ENCODE measurements at places on chromosomes 5 and 9.

GRCh38 chr5:59604111-59604510 lies 289.4 kb downstream of the PDE4D start:
- DNase-seq, result no peak

- DNase-seq, result no peak
These were observed 11.6 kb upstream of the CEL start for GRCh38 chr9:133050142-133050541.

GRCh38 chr9:121034529-121034928 lies 15.5 kb downstream of the C5 start:
- DNase-seq, result no peak

- no peak for DNase-seq
These were observed 2.0 kb downstream of the CNOT6 start for GRCh38 chr5:180495991-180496741.

GRCh38 chr9:96779089-96779488 lies 1.2 kb upstream of the ZNF510 start:
- no peak for DNase-seq

GRCh38 chr5:29889051-29889450 lies 1304.4 kb upstream of the CDH6 start:
- no peak for DNase-seq

DNA sequence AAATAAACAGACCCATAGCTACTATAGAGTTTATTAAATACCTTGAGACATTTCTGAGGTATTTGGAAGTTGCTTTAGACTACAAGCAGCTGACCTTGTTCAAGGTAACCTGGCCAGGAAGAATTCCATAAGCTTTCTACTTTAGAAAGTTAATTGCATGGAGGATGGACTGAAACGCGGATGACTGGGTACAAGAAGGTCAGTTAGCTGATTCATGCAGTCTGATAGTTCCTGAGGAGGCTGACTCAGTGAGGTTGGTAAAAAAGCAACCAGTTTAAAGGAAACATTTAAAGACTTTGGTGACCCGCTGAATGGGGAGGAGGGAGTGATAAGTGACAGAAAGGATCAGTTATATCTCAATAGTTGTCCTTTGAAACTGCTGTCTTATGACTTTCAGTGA lies 670.1 kb upstream of the CDH9 start:
- no peak for DNase-seq

- no peak for DNase-seq
These were observed 14.6 kb downstream of the PROP1 start for GRCh38 chr5:177981296-177982071.

- no peak for DNase-seq
These were observed 43.3 kb downstream of the DOCK8 start for GRCh38 chr9:257957-258356.

DNA sequence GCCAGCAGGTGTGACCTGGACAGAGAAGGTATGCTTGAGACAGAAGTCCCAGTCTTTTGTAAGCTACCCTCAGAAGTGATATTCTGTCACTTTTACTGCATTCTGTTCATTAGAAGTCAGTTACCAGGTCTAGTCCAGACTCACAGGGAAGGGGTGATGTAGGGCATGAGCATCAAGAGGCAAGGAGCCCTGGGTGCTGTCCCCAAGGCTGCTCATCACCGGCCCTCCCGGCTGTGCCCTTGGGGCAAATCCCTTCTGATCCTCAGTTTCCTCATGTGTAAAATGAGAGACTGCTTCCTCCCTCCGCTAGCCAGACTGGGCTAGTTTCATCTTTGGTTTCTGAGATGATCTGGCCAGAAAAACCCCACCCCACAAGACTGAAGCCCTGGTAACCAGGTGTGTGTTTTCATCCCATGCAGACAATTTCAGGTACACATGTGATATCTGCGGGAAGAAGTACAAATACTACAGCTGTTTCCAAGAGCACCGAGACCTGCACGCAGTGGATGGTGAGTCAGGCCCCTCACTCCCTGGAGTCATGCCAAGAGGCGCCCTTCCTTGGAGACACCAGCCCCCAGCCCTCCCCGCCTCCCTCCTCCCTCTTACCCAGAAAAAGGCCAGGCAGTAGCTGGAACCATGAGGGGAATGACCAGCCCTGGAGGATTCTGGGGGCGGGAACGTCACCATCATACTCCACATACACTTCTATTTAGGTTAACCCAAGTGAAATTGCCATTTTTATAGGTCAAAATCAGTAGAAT lies 71.0 kb downstream of the AMBP start:
- DNase-seq, result no peak

- no peak for DNase-seq
These were observed 262.6 kb upstream of the MAP3K1 start for GRCh38 chr5:56552612-56553268.

- DNase-seq, result no peak
These were observed 94.0 kb downstream of the CAVIN4 start for GRCh38 chr9:100671898-100672297.

- DNase-seq, result no peak
These were observed 101.8 kb downstream of the FGF18 start for GRCh38 chr5:171521219-171521633.

- DNase-seq, result peak; percentile 53
These were observed 122.5 kb downstream of the LHFPL2 start for GRCh38 chr5:78526049-78526525.

DNA sequence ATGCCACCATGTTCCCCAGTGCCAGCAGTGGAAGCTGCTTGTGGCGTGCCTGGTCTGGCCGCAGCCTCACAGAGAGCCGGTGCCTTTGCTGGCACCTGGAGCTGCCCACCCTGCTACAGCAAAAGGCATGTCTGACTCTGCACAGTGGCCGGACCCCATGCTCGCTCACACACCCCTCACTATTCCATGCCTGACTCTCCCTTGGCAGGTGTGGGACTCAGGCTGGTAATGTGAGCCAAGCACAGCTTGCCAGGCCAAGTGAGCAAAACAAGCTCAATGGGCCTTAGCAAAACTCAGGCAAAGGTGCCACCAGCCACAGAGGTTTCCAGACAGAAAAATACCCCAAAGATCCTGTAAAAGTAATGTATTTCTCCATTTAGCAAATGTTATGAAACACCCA lies 15.5 kb downstream of the GNA14 start:
- DNase-seq, result no peak

DNA sequence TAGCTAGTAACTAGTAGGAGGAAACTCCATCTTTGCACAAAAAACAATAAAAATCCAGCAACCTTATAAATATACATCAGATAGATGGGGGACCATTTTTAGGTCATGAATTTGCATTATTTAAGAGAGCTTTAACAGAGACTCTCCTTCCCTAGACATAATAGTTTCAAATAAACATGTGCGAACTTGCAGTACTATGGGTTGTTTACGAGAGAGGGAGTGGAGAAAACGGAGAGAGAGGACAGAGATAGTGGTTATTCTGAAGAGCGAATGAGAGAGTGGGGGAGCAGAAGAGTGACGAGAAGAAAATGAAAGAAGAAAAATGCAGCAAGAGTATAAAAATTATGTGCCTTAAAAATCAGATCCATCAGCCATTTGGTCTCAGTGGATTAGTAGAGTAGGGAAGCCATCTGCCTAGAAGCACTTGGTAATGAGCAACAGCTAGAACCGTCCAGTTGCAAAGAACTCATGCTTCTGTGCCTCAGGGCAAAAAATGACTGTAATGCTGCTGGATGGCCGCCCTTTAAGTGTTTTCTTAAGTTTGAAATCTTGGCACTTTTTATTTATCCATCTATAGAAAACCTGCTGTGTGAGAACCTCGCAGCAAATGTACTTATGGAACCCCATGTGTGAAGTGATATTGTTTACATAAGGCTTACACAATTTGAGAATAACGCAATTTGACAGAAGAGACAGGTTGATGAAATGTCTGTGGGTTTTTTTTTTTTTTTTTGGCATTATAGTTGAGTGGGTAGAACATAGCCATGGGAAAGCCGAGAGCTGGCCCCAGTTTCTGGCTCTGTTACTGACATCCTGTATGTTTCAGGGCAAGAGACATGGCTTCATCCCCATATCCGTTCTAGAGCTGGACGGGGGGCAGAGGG lies 95.6 kb upstream of the ZNF608 start:
- no peak for DNase-seq

DNA sequence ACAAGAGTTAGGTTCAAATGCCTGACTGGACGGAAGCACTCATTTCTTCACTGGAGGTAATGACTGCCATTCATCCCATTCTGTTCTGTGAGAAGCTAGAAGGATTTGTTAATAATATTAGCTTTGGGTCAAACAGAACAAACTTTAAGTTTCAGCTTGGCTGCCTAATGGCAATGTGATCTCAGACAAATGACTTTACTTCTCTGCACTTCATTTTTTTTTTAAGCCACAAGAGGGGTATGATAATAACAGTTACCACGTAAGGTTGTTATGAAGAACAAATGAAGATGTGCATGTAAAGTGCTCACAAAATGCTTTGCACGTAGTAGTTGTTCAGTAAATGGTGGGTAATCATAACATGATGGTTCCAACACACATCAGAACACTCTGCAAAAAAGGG lies 199.4 kb downstream of the PAPPA start:
- no peak for DNase-seq

- no peak for DNase-seq
These were observed 14.4 kb downstream of the FAM200C start for GRCh38 chr5:160385496-160385895.

DNA sequence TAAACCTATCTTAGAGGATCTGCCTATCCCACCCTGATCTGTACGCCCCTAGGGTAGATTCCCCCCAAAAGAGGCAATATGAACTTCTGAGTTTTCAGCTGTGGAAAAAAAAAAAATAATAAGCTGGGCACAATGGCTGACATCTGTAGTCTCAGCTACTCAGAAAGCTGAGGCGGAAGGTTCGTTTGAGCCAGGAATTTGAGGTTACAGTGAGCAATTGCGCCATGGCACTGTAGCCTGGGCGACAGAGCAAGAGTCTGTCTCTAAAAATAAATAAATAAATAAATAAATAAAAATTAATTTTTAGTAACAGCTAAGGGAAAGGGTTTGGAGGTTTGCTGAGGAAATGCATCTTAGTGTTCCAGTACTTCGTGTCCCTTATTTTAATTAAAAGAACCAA lies 21.1 kb upstream of the SLC28A3 start:
- no peak for DNase-seq

GRCh38 chr5:33049842-33050241 lies 338.7 kb downstream of the NPR3 start:
- no peak for DNase-seq

DNA sequence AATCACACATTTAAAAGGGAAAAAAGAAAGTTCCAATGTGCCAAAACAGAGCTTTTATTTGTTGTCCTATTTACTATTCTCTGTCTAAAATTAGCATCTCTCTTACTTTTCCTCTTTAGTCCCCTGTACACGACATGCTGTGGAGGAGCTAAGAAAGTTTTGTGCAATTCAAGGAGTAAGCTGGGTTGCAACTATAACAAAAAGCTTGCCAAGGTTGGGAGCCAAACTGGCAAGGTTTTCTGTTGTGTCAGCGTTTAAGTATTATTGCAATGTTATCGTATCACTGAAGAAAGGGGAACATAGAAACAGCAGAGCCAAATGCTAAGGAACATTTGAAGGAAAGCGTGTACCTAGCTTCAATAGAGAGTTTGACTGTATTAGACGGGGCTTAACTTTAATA lies 680.8 kb downstream of the CETN3 start:
- DNase-seq, result no peak

DNA sequence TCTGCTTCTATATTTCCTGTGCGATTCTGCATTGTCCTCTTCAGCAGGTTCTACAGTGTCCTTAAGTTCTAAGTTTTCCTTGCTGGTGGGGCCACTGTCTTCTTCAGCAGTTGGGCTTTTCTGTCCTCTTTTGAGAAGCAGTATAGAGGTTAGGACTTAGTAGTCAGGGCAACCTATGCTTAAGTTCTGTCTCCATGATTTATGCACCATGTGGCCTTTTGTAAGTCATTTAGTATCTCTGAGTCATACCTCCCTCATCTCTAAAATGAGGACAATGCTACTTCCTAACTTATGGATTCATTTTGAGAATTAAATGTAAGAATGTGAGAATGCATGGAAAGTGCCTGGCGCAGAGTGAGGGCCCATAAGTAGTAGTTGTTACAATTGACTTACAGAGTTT lies 46.8 kb downstream of the GRIN3A start:
- peak; percentile 2 for DNase-seq

DNA sequence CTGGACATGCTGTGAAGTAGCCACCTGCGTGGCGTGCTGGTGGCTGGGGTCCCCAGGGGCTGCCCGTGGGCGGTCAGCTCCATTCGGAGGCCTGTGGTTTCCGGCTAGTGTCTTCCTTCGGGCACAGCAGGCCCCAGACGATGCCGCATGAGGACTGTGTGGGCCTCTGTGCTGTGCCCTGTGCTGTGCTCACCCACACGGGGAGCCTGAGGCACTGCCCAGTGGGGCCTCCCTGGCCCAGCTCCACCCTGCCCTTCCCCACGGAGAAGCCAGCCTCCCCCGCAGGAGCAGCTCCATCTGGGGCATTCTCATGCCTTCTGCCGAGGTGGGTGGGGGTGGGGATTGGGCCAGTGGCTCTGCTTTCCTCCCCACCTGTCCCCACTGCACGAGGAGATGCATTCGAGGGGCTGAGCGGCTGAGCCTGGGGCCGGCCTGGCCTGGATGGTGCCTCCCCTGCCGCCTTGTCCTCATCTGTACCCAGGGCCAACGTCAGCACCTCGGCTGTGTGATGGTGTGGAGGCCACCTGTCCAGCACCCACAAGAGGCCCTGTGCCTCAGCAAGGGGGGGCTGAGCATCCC lies 24.2 kb downstream of the RXRA start:
- no peak for DNase-seq

DNA sequence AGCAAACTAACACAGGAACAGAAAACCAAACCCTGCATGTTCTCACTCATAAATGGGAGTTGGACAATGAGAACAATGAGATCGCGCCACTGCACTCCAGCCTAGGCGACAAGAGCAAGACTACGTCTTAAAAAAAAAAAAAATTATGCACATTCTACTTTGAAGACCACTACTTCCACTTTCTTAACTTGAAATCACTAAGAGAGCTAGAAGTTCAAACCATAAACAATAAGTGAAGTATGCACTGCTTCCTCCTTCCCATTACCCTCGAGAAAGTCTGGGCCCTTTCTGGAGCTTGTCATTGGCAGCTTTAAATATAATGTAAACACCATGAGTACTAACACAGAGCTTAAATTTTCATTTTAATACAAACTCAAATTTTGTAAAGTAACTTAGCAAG lies 94.9 kb downstream of the TLE1 start:
- DNase-seq, result no peak

- no peak for DNase-seq
These were observed 20.6 kb downstream of the PSMB7 start for GRCh38 chr9:124394596-124394995.

DNA sequence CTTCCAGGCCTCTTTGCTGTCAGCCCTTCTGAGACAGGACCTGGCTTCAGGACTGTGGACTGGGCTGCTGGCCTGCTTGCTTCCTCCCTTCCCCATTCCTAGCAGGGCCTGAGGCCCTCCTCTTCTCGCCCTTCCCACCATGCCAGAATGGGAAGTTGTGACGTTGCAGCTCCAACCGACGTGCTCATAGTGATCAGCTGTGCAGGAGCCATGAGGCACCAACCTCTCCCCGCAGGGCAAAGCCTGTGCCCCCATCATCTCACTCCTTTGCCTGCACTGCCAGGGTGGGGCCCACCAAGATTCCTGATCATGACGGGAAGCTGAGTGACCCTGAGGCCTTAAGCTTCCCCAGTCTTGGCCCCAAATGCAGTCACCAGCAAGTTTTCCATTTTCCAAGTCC lies 45.1 kb upstream of the GARNL3 start:
- DNase-seq, result no peak

All from activated CD4-positive, alpha-beta T cell treated with anti-CD3 and anti-CD28 coated beads, Interleukin-2, Interleukin-6, amounts not matched to agents 100 ng/mL and 50 ng/mL, durations not matched to agents 16 hours and 8 hours (primary cell).